Activated CD4-positive, CD25-positive, alpha-beta regulatory T cell (primary cell): ENCODE measurements at places on chromosomes 16 and 17.
A peak's percentile ranks its signal among the peaks of the same experiment; 100 is the strongest.

- no peak for DNase-seq
Measured at GRCh38 chr17:1005361-1005946, 8.5 kb downstream of the TIMM22 start.

DNA sequence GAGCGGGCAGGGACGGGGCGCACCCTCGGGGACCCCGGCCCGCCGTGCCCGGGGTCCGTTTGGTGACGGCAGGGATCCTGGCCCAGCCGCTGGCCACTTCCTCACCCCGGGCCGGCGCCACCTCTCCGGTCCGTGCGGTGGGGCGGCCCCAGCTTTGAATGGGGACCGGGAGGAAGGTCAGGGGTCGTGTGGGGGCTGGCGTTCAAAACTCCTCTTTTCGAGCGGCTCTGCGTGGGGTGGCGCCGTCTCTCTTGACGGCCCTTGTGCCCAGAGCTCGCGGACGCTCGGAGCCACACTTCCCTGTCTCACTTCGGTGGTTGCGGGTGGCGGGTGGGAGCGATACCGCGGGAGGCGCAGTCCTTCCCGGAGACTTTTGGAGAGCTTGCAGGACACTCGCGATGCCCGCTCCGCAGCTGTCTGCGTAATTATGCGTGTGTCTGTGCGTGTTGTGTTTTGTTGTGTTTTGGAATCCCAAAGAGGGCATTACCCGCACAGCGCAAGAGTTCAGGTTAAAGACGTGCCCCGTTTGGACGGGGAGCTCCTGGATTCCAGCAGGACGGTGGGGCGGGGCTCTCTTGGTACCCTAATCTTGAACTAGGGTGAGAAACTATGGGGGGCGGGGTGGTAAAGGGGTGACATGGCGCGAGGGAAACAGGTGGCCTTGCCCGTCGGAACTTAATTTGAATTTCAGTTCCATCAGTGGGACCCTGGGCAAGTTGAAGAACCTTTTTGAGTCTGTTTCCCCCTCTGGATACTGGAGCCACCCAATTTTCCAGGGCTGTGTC, 637 bp downstream of the PLCG2 start:
- DNase-seq, result no peak

DNA sequence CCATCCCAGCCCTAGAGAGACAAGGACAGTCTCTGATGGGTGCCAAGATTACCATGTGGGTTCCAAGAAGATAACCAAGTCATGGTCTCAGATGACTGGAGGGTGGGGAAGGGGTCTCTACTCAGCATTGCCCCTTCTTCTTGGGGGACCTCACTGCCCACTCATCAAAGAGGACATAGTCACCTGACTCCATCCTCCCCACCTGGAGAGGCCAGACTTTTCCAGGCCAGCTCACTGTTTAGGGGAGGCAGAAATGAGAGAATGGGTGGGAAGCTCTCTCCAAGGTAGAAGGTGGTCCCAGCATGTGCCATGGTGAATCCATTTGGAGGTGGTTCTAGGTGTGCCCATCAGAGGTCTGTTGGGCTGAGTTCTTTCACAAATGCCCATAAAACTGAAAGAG, 20.7 kb upstream of the IL21R start:
- DNase-seq, result no peak

- DNase-seq, result no peak
Measured at GRCh38 chr16:8583199-8583598, 7.1 kb downstream of the TMEM114 start.

DNA sequence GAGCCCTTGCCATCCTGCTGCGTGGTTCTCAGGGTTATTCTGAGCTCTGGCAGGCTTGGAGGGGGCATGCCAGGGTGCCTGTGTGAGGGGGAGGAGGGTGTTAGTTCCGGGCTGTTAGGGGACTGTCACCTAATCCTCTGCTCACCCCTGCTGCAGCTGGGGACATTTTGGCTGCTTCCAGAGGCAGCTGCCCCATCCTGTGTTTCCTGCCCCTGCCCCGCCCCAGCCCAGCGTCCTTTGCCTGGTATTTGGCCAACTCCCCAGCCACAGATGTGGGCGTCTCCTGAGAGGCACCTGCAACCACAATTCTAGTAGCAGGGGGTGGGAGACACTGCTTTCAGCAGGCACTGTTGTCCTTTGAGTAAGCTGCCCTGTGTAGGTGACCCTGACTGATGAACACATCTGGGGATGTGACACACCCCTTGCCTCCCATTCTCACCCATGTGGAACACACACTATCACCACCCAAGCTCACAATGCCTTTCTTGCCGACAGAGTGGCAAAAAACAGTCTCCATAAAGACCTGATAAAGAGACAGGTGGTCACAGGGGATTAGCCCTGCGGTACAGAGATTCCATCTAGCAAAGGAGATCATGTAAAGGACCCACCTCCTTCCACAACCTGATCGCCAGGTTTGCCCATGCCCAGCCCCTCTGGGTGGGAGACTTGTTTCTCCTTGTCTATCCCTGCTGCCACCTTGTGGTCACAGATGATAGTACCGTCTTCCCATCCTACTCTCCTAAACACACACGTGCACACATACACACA, at the start of gene CHRNE:
TSS of gene CHRNE (minus strand) at position 48 of the 768 bp plus-strand sequence. CDS start at position 13, 35 bp downstream.
- peak; percentile 48 for DNase-seq

GRCh38 chr16:74451951-74452758, 30.9 kb upstream of the CLEC18B start:
- DNase-seq, result no peak

DNA sequence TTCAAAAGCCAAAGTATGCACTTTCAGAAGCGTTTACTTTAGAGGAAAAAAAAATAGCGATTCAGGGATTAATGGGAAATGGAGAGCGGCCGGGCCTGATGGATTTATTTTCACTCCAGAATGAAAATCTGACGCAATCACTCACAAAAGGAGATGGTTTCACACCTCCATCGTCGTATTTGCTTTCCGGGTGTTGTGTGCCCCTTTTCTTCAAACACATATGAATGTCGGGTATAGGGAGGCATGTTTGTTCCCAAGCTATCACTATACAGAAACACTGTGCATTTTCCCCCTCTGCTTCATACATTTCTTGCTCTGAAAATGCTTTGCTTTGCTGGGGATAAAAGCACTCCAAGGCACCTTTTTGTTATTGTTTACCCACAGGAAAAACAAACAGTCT, 562.2 kb upstream of the ZFHX3 start:
- no peak for DNase-seq

DNA sequence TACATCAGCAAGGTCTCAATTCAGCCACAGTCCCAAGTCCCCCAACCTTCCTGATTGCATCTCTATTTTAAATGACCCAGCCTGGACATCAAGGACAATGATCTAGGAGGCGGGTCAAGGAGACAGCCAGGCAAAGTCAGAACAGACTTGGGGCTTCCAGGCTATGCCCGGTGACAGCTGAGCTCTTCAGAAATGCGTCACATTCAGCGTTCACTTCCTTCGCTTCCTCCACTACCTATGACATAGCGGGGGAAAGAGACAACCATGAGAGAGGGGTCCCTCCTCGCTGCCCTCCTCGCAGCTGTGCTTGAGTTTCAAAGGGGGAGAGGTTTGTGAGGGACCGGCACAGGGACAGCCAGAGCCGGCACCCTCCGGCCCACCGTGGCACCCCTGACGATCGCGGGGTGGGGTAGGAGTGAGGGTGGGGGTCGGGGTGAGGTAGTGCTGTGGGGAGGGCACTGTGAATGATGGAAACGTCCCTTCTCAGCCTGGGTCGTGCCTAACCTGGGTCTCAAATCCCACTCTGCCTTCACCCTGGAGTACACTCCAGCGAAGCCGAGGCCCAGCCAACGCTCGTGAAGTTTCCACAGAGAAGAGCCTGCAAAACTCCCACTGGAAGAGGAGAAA, 12.3 kb upstream of the LGALS3BP start:
- DNase-seq, result no peak

DNA sequence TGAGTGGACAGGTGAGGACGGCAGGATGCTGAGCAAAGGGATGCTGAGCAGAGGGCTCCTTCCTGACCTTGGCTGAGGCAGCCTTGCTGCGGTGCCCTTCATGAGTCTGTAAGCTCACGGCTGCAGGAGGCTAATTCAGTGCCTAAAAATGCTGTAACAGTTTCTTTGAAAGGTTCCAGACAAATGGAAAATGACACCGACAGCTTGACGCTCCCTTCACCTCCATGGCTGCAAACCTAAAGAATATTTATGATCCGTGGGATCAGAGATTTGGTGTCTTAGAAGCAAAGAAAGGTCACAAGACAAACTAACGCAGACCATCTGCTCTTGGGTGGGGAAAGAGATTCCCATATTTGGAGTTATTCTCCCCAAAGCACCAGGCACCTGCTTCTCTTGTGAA, 28.0 kb downstream of the TOM1L2 start:
- no peak for DNase-seq

- no peak for DNase-seq
Measured at GRCh38 chr16:73420244-73420643, 372.3 kb upstream of the ZFHX3 start.

- DNase-seq, result no peak
Measured at GRCh38 chr17:34613064-34614019, 34.0 kb downstream of the TMEM132E start.

DNA sequence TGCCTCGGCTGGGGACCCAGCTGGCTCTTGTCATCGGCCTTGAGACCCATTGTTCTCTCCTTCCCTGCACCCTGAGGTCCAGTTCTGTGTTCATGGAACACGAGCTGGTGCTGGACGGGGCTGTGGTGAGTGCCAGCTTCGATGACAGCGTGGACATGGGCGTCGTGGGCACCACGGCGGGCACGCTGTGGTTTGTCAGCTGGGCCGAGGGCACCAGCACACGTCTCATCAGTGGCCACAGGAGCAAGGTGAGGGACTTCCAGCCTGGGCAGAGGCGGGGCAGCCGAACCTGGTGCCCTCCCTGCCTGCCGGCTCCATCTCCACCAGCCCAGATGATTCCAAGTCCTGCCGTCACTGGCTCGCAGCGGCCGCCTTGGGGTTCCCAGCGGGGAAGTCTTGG, 5.3 kb upstream of the RHOT2 start:
- DNase-seq, result no peak

DNA sequence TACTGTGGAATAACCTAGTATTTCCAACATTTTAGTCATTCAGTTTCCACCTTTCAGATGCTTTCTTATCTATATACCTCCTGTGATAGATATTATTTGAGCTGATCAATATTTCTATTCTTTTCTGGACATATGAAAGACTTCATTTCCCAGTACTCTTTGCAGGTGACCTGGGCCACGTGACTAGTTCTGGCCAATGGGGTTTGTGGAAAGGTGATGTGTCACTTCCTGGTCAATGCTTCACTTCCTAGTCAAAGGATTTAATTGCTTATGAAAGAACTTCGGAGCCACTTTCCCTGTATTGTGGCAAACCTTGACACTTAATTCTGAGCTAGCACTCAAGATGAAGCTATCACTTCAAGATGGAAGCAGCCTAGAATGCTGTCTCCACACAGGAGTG, 248.9 kb upstream of the FOXF1 start:
- DNase-seq, result no peak

DNA sequence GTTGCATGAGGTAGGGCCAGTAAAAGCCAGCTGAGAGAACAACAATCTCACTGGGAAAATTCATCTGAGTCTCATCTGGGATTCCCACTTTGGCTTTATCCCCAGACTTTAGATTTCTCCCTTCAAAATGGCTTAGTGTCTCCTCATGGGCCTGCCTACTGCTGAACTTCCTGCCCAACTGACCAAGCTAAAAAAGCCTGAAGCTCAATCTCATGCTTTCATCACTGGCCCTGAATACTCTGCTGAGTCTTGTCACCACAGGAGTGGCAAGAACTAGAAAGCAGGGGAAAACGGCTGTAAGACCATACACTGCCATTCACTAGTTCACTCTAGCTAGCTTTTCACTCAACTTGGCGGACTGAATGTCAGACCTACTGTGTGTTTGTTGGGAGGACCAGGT, 96.4 kb upstream of the NOG start:
- DNase-seq, result no peak

DNA sequence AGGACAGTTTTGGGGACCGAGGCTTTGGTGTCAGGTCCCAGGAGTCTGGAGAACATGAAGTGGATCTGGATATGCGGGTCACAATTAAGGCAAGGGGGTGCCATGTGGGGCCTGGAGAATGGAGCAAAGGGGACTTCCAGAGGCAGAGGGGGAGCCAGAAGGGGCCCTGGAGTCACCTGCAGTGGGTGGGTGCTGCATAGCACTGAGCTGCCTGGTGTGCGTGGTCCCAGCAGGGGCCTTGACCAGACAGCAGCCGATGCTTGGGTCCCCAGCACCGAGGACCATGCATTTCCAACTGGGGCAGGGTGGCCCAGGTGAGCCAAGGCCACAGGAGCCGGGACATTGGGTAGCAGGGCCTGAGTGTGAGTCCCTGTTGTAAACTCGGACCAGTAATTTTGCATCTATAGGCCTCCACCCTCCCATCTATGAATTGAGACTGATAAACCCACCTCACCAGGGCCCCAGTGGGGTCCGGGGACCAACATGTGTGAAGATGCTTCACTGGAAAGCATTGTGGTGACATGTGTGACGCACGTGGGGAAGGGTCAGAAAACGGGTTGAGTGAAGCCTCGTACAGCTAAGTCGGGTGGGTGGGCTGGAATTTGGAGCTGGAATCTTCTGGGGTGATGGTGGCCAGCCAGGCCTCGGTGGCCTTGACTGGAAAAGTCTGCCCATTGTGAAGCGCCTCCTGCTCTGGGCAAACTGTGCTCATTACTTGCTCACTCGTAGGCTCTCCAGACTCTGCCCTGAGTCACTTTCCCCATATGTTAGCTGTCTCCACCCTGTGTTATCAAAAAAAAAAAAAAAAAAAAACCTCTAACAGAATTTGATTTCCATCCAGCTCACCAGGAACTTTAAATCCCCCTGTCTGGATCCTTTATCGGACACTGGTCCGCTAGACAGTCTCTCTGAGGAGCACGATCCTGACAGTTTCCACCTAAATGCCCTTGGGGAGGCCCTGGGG, 90.5 kb upstream of the ZNF469 start:
- DNase-seq, result no peak

DNA sequence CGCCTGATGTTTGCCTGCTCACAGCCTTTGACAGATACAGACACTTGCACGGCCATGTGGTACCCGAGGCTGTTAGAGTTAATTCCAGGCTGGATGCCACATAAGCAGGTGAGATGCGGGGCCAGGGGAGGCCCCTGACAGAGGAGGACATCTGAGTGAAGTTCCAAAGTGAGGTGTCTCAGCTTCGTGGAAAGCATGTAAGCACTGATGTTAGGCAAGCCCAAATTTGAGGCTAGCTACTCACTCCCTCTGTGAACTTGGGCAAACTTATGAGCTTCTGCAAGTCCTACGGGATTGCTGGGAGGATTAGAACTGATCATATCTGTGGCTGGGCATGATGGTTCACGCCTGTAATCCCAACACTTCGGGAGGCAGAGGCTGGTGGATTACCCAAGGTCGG, 39.3 kb upstream of the MARCHF10 start:
- DNase-seq, result no peak
